ENCODE measurements at places on chromosomes 6 and 20. TPM values are rescaled to one million over a fixed set of nuclear protein-coding genes. Genes with fewer than 3 reads are reported as not detected.
A peak's percentile ranks its signal among the peaks of the same experiment; 100 is the strongest.

- peaks cover 27% of the 10 kb centered on the region for H3K4me1 ChIP-seq
- DNase-seq, result no peak
- H3K27me3 ChIP-seq, result no peaks in the 10 kb centered on the region
- H3K36me3 ChIP-seq, result no peaks in the 10 kb centered on the region
Measured at GRCh38 chr6:105594821-105595220, 191.9 kb upstream of the PREP start.

DNA sequence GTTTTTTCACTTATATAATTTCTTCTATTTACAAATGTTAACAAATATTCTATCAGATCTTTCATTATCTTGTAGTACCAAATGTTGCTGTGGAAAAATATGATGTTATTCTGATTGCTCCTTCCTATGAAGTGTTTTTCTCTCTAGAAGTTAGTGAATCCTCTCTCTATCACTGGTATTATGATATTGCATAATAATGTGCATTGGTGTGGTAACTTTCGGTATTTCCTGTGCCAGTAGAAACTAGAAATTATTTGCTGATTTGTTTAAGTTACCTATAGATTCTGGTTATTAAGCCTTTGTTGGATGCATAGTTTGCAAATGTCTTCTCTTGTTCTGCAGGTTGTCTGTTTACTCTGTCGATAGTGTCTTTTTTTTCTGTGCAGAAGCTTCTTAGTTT, 342.5 kb downstream of the CENPW start:
- no peaks in the 10 kb centered on the region for H3K27me3 ChIP-seq
- no peak for DNase-seq

DNA sequence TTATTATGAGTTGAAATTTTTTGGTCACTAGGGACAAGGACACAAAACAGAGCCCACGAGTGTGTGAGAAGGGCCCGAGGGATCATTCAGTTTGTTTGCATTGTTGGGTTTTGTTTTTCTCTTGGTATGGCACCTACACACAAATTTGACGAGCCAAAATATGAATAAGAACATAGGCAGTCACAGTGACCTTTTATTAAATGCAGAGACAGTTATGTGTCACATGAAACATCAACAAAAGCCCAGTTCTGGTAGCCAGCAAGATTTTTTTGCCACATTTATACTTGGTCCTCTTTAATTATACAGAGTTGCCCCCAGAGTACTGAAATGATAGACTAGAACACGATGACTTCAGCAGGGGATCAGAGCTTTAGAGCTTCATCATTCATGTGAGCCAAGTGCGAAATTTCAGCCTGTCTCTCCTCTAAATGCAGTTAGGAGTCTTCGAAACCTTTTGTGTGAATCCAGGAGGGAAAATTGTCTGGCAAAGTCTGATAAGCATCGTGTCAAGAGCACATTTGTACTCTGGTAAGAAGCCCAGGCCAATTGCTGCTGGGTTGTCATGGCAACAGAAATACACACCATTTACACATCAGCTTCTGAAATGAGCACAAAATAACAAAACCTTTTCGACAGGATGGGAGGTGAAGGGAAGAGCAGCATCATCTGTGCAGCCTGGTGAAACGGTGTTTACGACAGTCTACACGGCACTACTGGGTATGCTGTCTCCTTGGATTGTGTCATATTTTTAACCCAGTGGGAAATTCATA, 79.2 kb upstream of the RIPOR2 start:
- no peak overlapping the region for H3K4me3 ChIP-seq
- H3K27me3 ChIP-seq, result no peaks in the 10 kb centered on the region
- H3K27ac ChIP-seq, result no peak overlapping the region

- peak overlapping the region; percentile 91 for H3K27ac ChIP-seq
- no peaks in the 10 kb centered on the region for H3K36me3 ChIP-seq
- H3K4me3 ChIP-seq, result no peak overlapping the region
Measured at GRCh38 chr6:35183935-35184334, 29.8 kb upstream of the SCUBE3 start.

GRCh38 chr20:3733119-3733995, 872 bp downstream of the HSPA12B start:
- H3K27ac ChIP-seq, result no peak overlapping the region
- no peaks in the 10 kb centered on the region for H3K4me1 ChIP-seq
- no peaks in the 10 kb centered on the region for H3K36me3 ChIP-seq
- H3K27me3 ChIP-seq, result peaks cover 8% of the 10 kb centered on the region

ARMH2 gene
- total RNA-seq, result not detected

HSP90AB1 gene
- 354 TPM for total RNA-seq

PTCHD4 gene
- 0.32 TPM for total RNA-seq

KHDRBS2 gene
- total RNA-seq, result not detected

BTN1A1 gene
- not detected for total RNA-seq

HMGN3 gene
- 32.7 TPM for total RNA-seq

All from ascending aorta (tissue), 2 donors.